Nucleus accumbens (tissue), 56 donors: ENCODE measurements at places on chromosomes 4 and X.

GRCh38 chrX:15751155-15751819 lies 13.2 kb downstream of the CA5B start:
- DNase-seq, result no peak

DNA sequence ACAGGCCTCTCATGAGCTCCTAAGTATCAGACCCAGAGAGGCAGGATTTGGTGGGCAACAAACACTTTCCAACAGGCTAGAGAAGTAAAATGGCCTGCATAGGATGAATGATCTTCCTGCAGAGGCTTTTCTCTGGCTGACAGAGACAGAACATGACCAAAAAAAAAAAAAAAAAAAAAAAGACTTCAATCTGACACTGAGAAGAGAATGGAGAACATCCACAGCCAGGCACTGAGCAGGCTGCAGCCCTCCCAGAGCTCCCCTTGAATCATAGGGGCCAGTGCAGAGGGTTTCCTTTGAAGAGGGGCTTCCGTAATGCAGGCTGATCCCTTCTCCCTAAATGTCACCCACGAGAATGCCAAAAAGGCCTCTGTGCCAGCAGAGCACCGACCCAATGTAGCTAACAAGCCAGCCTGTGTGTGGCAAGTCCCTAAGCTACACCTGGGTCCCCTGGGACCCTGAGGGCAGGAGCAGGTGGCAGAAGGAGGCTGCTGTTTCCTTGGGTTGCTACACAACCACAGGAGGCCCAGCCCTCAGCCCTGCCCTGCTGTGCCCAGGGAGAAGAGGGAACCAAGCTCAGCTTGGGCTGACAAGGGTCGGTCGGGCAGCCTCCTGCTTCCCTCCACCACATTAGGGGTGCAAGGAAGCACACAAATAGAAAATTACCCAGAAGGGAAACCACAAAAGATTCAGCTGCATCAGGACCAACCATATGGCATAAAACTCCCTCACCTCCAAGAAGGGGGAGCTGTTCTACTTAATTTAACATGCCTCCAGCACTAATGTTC lies 55.6 kb downstream of the MAP7D2 start:
- no peak for DNase-seq

- DNase-seq, result no peak
Measured at GRCh38 chr4:118682928-118683327, 2.3 kb upstream of the METTL14 start.

DNA sequence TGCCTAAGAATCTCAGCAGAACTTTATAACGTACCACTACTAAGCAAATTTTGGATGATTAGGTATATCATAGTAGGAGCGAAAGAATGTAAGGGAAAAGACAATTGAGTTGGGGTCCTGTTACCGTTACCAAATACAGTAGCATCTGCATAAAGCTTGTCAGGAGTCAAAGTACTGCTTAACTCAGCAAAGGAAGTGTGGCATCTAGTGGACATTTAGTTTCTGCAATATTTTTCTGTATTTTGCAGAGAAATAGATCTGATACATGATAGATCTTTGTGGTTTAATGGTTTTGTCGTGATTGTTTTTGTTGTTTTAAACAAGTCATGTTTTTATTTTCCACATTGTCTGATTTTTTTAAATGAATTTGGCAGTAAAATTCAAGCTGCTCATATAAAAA lies 81.0 kb upstream of the SMARCAD1 start:
- no peak for DNase-seq

DNA sequence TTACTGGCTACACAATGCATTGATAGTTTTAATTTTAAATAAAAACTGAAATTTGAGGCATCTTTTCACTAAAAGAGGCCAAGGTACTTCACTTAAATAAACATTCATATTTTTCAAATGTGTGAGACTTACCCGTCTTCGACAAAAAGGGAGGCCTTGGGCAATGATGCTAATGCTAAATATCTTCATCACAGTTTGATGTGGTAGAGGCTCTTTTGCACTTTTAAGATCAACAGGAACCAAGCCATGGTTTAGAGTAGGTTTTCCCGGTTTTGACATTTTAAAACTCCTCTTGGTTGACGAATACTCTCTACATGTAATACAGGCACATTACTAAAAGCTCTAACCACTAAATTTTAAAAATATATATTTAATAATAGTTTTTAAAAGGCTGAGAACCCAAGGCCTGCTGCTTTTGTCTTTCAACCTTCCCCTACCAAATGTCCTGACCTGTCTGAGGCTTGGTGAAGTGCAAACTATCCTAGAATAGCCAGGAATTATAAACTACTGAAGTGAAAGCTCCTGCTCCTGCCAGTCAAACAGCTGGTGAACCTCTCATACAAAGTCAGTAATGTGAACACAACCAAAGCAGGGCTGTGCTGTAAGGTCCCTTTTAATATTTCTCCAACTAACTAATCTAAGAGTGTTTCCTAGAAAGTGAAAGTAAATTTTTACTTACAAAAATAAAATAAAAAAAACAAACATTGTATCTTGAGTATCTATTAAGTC lies 153.7 kb downstream of the FBXW7 start:
- DNase-seq, result no peak

- DNase-seq, result no peak
Measured at GRCh38 chr4:173752610-173753230, 222.7 kb upstream of the HAND2 start.

- no peak for DNase-seq
Measured at GRCh38 chr4:168618577-168619265, 121.9 kb downstream of the PALLD start.

DNA sequence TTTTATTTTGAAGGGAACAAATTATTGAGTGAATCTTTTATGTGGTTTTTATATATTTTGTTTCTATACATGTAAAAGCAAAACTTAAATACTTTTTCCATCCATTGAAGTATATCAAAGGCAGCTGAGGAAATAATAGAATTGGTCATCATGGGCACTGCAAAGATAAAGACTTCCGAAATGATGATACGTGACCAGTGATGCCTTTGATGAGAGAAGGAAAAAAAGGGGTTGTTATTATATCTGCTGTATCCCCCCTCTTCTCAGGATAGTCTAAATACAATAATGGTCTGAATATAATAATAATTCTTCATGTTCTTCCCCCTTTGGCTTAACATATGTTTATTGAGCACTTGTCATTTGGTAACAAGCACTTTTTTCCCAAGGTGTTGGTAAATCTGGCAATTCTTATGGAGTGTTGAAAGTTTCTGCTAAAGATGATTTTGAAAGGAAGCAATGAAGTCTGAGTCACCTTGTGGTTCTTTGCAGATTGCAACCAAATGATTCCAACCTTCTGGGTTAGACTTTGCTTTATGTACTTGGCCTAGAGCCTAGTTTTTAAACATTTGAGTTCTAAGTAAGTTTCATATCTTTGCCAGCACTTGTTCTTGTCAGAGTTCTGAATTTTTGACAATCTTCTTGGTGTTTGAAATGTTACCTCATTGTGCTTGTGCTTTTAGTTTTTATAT lies 60.8 kb downstream of the USP9X start:
- DNase-seq, result no peak

DNA sequence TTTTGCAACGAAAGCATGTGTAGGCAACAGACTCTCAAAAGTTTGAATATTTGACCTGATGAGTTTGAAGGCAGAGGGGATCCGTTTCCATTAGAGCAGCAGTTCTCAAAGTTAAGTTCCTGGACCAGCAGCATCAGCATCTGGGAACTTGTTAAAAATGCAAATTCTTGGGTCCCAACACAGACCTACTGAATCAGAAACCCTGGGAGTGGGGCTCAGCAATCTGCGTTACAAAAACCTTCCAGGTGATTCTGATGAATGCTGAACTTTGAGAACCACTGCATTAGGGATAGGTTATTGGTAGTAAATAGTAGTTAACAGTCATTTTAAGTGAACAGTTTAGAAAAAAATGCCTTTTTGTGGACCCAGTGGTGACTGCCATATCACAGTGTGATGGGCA lies 98.8 kb downstream of the PDE5A start:
- no peak for DNase-seq

DNA sequence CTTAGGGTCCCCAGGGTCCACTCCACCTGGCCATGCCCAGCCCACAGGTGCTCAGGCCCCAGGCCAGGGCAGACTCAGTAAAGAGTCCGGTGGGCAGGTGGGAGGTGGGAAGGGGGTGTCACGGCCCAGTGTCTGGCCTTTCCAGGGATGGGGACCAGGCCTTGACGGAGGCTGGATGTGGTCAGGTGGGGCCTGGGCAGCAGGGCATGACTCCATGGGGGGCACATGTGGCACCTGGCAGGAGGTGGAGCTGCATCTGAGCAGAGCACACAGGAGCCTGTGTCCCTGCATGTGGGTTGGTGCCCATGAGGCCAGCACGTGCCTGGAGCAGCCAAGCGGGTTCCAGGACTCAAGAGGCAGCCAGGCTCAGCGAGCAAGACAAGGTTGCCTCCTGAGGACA lies 132.9 kb downstream of the FAM53A start:
- DNase-seq, result no peak

DNA sequence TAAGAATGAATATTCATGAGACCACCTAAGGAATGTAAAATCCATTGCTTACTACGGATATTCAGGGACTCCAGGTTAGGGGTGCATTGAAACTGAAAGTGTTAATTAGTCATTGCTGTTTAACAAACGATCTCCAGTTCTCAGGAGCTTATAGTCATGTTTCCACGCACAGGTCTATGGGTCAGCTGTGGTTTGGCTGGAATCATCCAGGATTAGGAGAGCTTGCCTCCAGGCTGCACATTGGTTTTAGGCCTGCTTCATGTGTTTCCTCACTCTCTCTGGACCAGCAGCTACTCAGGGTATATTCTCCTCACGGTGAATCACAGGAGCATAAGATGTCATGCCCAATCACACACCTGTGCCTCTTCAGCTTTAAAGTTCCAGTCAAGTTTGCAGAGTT lies 98.9 kb downstream of the ATXN3L start:
- DNase-seq, result no peak

- no peak for DNase-seq
Measured at GRCh38 chr4:48896845-48897244, 9.7 kb downstream of the OCIAD2 start.

DNA sequence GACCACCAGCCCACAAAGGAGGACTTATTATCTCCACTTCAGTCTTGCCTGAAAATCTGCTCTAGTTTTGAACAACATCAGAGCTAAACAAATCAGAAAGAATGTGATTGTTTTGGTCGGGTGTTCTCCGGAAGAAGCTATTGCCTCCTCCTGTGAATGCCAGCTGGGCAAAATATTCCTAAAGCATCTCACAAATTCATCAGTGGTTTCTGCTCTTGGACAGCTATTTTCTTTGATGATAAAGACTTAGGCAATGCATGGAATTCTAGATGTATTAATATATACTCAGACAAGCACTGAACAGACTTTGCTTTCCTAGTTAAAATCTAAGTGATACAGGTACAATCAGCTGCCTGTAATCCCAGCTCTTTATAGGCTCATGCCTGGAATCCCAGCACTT lies 71.8 kb downstream of the ASMT start:
- no peak for DNase-seq

DNA sequence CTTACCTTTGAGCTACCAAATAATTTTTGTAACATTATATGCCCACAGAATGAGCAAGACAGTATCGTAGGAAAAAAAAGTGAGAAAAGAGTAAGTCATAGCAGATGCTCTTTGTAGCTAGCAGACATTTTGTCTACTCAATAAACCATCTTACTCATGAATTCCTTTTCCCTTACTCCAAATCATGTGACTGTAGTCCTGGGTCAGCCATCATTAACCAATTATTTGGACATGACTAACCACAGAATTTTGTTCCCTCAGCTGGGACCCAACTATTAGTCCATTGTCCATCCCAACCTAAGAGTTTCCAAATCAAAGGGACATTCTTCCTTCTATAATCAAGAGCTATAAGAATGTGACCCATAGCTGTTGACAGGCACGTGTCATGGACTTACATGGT lies 11.4 kb downstream of the UBE2D3 start:
- no peak for DNase-seq

GRCh38 chr4:154254999-154255398 lies 236.6 kb downstream of the DCHS2 start:
- no peak for DNase-seq

DNA sequence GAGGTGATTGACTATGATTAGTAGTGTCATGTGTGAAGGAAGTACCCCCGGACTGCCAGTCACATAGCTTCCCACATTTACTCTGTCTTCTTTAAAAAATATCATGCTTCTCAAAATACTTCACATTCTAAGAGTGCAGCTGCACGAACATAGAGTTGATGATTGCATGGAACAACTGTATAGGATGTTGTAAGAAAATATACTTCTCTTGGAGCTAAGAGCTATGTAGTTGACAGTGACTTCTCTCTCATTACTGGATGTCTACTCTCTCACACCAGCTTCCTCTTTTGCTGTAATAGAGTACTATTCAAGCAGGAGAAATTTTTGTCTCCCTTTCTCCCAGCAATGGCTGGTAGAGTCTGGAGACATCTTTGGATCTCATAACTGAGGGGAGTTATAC lies 99.4 kb upstream of the PUDP start:
- DNase-seq, result no peak

DNA sequence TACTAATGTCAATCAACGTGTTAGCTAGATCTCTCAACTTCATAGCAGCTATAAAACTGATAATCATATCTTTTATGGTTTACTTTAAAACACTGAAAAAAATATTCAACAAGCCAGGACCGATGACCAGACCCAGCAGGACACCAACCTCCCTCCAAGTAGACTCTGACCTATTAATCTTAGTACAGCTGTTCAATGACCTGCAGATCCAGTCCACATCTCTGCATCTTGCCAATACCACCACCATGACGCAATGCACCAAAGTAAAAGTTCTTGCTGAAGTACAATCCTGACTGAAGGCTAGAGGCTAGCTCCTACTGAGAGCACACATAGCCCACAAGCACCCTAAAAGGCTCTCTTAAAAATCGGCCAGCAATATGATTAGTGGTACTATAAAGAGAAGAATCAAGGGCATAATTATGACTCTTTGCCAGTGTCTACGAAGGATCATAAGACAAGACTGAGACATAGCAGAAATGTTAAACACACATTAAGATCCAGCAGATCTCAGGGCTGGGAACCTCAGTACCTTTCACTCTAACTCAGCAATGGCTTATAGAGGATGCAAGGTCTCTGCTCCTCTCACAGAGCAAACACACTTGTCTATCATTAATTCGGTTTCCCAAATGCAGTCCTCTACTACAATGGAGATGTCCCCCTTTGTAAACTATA lies 7.6 kb downstream of the MED14 start:
- DNase-seq, result no peak

DNA sequence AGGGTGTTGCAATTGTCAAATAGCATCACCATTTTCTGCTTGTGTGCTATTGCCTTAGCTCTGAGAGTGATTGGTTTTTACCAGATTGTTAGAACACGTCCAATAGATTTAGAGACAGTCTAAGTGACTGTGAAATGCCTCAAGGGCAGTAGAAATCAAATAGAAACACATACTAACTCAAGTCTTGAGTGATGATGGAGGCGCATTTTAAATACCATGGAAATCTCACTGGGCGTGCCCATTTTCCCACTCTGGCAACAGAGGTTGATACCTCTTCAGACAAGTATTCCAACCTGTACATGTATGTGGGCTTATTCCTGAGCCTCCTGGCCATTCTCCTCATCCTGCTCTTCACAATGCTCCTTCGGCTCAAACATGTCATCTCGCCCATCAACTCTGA lies 7.2 kb downstream of the SERTM2 start:
- no peak for DNase-seq

DNA sequence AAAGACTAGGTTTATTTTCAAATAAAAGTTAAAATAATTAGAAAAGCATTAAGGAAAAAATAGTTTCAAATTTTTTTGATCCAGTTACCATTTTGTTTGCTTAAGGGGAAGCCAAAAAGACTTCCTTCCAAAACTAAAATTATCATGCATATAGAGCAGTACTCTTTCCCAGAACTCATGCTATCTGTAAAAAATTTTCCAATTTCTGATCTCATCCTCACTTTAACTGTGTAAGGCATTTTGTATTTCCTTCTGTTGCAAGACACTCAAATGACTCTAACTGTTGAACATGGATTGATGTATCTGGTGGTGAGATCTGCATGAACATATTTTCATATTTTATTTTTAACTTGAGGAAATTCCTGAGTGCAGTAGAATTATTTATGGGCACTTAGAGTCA lies 150.1 kb downstream of the ADAM29 start:
- DNase-seq, result no peak
